CD4-positive, alpha-beta T cell treated with Interleukin-4 for 1 hour (primary cell): ENCODE measurements at places on chromosomes 4 and X.

- no peak for DNase-seq
Measured at GRCh38 chr4:25523405-25523804, 132.2 kb upstream of the SLC34A2 start.

DNA sequence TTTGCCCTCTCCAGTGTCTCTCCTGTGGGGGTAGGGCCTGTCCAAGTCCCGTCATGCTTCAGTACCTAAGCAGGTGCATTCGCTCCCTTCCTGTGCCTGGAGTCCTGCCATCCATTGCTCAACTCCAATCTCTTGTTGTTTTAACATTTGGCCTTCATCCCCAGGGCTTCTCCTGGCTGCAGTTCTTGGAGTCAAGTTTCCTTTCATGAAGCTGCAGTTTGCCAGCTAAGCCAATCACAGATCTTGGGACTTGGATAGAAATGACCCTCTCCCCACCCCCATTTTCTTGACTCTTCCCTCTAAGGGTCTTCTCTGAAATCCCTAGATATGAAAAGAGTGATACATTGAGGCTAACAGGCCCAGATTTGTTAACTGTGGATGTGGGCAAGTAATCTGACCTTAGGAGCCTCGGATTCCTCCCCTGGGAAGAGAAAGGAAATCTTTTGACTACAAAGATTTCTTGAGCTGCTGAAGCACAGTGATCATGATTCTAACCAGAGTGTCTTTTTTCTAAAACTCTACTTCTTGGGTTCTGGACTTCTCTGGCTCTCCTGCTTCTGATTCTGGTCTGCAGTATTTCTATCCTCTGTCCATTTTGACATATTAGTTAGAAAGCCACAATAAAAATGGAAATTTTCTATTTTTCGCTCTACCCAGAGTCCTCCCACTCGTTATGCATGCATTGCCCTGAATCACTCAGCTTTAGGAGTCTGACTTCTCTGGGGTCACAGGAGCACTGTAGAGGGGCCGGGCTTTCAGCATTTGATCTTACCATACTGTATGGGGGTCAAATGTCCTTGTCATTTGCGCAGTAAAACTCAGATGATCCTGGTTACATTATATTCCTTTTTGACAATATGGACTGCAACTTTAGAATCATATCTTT lies 61.0 kb downstream of the CHRNA9 start:
- no peak for DNase-seq

GRCh38 chr4:185437809-185438208 lies 12.0 kb upstream of the UFSP2 start:
- no peak for DNase-seq

- DNase-seq = no peak
Measured at GRCh38 chrX:133473451-133473850, 58.2 kb upstream of the GPC4 start.

- DNase-seq = no peak
Measured at GRCh38 chr4:6047130-6047673, 29.0 kb upstream of the C4orf50 start.

DNA sequence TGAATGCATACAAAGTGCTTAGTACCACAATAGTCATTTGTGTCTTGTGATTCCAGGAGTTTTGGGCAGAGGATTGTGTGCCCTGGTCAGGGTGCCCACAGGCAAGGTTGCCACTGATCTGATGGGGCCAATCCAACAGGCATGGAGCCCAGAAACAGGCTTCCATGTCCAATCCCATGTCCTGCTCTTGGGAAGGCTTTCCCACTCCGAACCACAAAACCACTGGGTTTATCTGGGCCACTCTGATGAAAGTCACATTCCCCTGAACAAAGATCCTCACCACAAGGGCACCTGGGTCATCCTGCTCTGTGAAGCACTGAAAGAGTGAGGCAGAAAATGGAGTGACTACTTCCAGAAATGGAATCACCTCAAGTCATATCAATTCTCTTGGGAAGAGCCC lies 96.9 kb downstream of the MAMLD1 start:
- no peak for DNase-seq

DNA sequence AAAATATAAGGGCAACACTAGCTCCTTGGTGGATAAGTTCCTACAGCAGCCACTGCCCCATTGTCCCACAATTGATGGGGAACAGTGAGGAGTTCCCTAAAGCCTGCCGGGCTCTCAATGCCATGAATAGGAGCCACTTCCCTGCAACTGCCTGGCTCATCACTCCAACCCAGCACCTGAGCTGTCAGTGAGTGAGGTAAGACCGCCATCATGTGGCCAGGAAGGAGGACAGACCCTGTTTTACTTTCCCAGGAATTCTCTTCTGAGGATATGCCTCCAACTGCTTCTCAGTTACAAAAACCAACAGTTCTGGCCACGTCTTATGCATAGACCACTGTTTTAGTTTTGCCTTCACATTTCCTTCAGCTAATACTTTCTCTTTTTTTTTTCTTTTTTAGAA lies 45.5 kb downstream of the SRPX start:
- DNase-seq = no peak

DNA sequence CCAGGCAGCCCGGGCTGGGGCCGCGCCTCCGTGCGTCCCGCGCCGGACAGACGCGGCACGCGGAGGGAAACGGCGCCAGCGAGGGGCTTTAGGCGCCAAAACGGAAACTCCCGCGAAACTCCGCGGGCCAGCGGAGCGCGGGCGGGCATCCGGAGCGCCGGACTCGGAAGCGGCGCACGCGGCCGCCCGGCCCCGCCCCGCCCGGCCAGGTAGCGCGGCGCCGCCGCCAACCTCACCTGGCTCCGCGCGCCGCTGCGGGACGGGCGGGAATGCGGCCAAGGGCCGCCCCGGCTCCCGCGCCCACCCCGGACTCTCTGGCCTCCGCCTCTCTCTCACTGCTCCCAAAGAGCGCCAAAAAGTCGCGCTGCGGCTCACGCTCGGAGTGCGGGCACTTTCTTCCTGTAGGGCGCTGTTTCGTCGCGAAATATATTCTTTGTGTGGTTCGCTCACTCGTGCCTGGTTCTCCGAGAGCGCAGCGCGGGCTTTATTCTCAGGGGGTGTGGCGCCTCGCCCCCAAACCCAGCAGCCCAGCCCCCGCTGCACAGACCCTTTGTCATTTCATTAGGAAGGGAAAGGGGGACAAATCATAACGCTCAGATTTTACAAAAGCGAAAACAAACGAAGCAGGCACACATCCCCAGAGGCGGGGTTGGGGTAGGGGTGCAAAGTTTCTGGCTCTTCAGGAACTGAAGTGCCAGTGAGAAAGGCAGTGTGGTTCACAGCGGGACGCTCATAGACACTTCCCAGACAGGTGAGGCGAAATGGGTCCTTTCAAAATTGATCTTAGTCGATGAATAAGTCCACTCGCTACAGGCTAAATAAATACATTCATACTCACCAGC lies 961 bp upstream of the MBNL3 start:
- DNase-seq = peak; percentile 57

DNA sequence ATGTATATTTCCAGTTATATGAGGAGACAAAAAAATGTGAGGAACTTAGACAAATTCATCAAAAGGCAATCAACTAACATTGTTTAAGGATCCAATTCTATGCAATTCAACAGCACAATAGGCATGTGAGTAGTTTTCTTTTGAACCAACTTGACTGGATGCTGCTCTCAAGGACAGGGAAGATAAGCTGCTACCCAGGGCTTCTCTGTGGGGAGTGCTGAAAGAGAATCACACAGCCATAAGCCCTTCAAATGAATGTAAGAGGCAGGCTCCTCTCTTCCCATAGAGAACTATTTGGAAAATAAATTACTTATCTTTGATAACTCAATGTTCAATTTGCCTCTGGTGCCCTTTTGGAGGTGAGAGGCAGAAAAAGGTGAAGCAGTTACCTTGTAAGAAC lies 1413.6 kb downstream of the PCDH7 start:
- no peak for DNase-seq

GRCh38 chrX:109283870-109284269 lies 198.0 kb downstream of the GUCY2F start:
- DNase-seq = no peak

DNA sequence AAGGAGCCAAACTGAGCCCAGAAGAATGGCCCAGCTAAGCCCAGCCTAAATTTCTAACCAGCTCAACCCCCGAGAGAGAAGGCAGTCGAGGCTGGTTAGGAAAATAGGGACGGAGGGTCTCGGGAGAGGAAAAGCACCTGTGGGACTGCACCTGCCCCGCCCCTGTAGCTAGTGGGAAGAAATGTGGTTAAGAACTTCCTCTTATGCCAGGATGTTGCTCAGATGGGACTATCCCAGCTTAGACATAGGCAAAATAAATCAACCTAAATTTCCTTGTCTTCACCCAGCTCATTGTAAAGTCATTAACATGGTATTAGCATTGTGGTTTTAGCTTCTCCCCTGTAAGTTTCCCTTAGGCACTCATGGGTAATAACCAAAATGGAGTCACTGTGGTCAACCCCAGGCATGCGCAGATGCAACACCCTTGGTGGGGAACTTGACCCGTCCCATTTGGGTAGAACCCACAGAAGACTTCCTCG lies 86.8 kb downstream of the ZNF718 start:
- DNase-seq = peak; percentile 29

DNA sequence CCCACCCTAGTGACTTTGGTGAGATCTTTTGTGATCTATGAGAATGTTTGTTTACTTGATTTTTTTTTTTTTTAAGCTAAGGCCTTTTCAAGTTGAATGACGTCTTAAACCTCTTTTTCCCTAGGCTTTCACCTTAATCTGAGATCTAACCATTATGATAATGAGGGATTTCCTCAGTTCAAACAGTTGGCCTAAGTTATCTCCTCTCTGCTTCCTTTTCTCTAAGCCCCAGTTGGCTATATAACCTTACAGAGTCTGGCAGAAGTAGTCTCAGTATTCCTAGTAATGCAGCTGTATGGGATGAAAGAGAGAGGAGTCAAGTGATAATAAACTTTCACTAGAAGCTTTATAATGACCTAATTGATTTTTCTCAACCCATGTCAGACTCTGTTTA lies 99.0 kb downstream of the STIM2 start:
- peak; percentile 16 for DNase-seq

- no peak for DNase-seq
Measured at GRCh38 chr4:83569429-83569828, 33.5 kb downstream of the GPAT3 start.

GRCh38 chr4:24210332-24210902 lies 320.6 kb upstream of the PPARGC1A start:
- DNase-seq = no peak

DNA sequence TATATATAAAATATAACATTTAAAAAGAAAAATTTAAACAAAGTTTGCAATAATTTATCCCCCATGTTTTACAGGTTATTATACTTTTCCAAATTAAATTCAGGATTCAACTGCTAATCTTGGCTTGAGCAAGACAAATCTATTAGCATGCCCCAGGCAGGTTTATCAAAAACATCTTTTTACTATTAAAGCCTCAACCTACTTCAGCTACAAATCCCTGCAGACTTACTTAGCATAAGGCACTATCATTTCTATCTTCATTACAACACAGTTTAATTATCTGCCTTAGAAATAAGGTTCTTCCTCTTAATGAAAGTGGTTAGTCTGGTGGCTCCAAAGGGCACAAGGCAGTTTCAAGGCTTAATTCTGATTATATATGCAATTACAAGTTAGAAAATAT lies 477.6 kb downstream of the PACRGL start:
- no peak for DNase-seq

DNA sequence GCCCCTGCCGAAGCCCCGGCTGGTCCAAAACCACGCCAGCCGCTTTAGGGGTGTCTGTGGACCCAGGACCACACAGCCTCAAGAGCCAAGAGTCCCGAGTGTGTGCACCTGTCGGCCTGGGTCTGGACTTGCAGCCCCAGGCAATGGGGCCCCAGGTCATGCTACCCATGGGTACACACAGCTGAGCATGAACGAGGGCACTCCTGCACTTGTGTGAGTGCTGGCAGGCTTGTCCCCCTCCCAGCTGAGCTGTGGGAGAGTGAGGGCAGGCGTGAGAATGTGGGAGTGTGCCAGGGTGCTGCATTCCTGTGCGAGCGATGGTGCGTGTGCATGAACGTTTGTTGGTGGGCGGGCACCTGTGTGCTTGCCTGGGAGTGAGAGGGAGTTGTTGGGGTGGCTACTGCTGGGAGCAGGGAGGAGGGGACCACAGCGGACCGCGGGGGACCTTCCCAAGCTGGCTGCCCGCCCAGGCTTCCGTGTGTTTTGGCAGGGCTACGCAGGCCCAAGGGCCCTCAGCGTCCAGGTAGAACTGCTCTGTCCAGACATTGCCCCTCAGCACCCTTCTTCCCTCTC lies 30.8 kb downstream of the BLOC1S4 start:
- no peak for DNase-seq

- no peak for DNase-seq
Measured at GRCh38 chr4:118158763-118159375, 124.6 kb downstream of the NDST3 start.

DNA sequence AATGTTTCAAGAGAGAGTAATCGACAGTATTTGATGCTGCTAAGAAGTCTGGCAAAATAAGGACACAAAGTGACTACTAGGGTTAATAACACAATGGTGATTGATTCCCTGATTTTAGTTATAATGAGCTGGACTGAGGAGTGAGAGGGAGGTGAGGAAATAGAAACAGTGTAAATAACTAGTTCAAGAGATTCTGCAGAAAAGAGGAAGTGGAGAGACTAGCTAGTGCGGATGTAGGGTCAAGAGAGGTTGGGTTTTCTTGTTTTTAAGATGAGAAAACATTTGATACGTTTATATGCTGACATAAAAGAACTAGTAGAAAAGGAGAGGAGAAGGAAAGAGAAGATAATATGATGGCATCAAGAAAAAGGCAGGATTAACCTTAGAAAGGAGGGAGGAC lies 12.2 kb upstream of the TRPC5 start:
- no peak for DNase-seq

GRCh38 chr4:93446038-93446437 lies 382.5 kb upstream of the ATOH1 start:
- DNase-seq = no peak

GRCh38 chrX:83508526-83509253 lies 600 bp downstream of the POU3F4 start:
- no peak for DNase-seq

DNA sequence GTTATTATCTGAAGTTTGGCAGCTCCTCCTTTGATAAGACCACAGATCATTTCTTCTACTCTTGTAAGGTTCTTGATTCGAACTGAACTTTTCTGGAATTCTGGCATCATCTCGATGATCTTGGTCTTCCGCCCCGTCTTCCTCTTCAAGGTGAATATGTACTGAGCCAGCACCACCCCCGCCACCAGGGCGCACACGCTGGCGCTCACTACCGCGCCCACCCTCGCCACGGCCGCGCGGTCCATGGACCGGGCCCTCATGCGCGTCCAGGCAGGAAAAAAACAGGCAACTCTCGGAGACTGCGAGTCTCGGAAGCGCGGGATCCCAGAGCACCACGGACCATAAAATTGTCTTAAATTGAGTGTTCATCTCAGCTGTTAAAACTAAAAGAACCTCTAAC lies 458.4 kb upstream of the NDST3 start:
- no peak for DNase-seq

- no peak for DNase-seq
Measured at GRCh38 chr4:138910914-138911336, 104.7 kb upstream of the NOCT start.

GRCh38 chr4:55795341-55795740 lies 24.2 kb upstream of the EXOC1L start:
- DNase-seq = no peak

DNA sequence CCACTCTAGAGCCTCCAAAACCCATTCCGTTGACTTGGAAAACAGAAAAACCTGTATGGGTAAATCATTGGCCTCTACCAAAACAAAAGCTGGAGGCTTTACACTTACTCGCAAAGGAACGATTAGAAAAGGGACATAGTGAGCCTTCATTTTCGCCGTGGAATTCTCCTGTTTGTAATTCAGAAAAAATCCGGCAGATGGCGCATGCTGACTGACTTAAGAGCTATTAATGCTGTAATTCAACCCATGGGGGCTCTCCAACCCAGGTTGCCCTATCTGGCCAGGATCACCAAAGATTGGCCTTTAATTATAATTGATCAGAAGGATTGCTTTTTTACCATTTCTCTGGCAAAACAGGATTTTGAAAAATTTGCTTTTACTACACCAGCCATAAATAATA lies 60.8 kb downstream of the ZNF732 start:
- DNase-seq = peak; percentile 72
